Lung (tissue), 17 donors: ENCODE measurements at places on chromosomes 11 and 22. TPM values are rescaled to one million over a fixed set of nuclear protein-coding genes. Genes with fewer than 3 reads are reported as not detected.

APLP2 gene
- 527 TPM for total RNA-seq

CTSW gene
- 4.6 TPM for total RNA-seq

SLN gene
- not detected for total RNA-seq

TMPRSS6 gene
- total RNA-seq: 0.09 TPM

AKIP1 gene
- 18.2 TPM for total RNA-seq

CNIH2 gene
- total RNA-seq: 1.1 TPM

MCAT gene
- total RNA-seq: 15.6 TPM

MAJIN gene
- not detected for total RNA-seq

CCDC15 gene
- total RNA-seq: 5.1 TPM

KCNE3 gene
- 14.9 TPM for total RNA-seq

IFT27 gene
- total RNA-seq: 18.9 TPM

PRG3 gene
- not detected for total RNA-seq

MPPED2 gene
- 5.6 TPM for total RNA-seq

NRIP3 gene
- 1.9 TPM for total RNA-seq

EIF3L gene
- total RNA-seq: 281 TPM

B4GALNT4 gene
- 6.8 TPM for total RNA-seq

KRTAP5-10 gene
- not detected for total RNA-seq

RAD9A gene
- 35.9 TPM for total RNA-seq

MYEOV gene
- 0.77 TPM for total RNA-seq

COMMD9 gene
- 66.8 TPM for total RNA-seq

SMTNL1 gene
- not detected for total RNA-seq

WNT7B gene
- total RNA-seq: 4.4 TPM

SOX6 gene
- 13.9 TPM for total RNA-seq

LARGE1 gene
- total RNA-seq: 27.2 TPM

ANGPTL5 gene
- total RNA-seq: not detected

PATE4 gene
- total RNA-seq: not detected

TRIM48 gene
- total RNA-seq: not detected

ELFN2 gene
- total RNA-seq: 6.8 TPM

OR2AG1 gene
- not detected for total RNA-seq

NXPE4 gene
- not detected for total RNA-seq

CRYAB gene
- 12.0 TPM for total RNA-seq

TST gene
- total RNA-seq: 63.7 TPM

TBC1D10A gene
- 25.9 TPM for total RNA-seq

GPR83 gene
- total RNA-seq: 0.06 TPM

LINC01488 gene
- not detected for total RNA-seq

CCDC89 gene
- total RNA-seq: 6.5 TPM

CHST1 gene
- 2.4 TPM for total RNA-seq

HEPN1 gene
- total RNA-seq: not detected

PATE2 gene
- not detected for total RNA-seq

MPZL3 gene
- 22.6 TPM for total RNA-seq

SCN3B gene
- 1.6 TPM for total RNA-seq

TNNI2 gene
- total RNA-seq: 3.1 TPM

RTN4RL2 gene
- 0.31 TPM for total RNA-seq

NOX4 gene
- 1.8 TPM for total RNA-seq

CST6 gene
- 17.7 TPM for total RNA-seq

DEFB108B gene
- not detected for total RNA-seq

ZBTB16 gene
- 165 TPM for total RNA-seq

OR6Q1 gene
- not detected for total RNA-seq

SERGEF gene
- total RNA-seq: 20.5 TPM

CSNK2A3 gene
- 2.6 TPM for total RNA-seq

RASD2 gene
- 0.14 TPM for total RNA-seq

RCOR2 gene
- total RNA-seq: 1.4 TPM

PDE3B gene
- 17.3 TPM for total RNA-seq

UBQLNL gene
- 0.85 TPM for total RNA-seq

GGT5 gene
- total RNA-seq: 9.8 TPM

TRIM29 gene
- total RNA-seq: 4.4 TPM

LSP1 gene
- total RNA-seq: 72.1 TPM

CEND1 gene
- total RNA-seq: not detected
